Peyer's patch (tissue), 4 donors: ENCODE measurements at places on chromosomes 11 and 22.

DNA sequence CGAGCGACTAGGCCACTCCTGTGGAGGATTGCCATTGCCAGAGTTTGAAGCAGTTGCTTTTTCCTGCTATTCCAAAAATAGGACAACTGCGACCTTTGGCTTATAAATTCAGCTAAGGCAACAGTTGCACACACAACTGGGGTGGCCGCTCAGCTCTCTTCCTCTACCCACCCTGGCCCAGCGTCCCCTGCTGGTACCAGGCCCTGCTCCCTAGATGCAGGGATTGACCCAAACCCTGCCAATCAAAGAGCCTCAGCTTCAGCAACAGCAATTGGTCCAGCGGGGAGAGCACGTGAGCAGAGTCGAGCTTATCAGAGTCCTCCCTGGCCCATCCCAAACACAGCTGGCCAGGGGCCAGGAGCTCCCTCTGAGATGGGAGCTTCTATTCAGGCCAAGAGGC is 22.0 kb upstream of the CABP2 start:
- no peak for DNase-seq

GRCh38 chr11:94739331-94739730 is 28.8 kb upstream of the AMOTL1 start:
- DNase-seq = no peak

GRCh38 chr11:127709960-127710359 is 709.4 kb upstream of the KIRREL3 start:
- no peak for DNase-seq

- DNase-seq = no peak
These were observed 75.1 kb upstream of the SESN3 start for GRCh38 chr11:95306123-95306522.

DNA sequence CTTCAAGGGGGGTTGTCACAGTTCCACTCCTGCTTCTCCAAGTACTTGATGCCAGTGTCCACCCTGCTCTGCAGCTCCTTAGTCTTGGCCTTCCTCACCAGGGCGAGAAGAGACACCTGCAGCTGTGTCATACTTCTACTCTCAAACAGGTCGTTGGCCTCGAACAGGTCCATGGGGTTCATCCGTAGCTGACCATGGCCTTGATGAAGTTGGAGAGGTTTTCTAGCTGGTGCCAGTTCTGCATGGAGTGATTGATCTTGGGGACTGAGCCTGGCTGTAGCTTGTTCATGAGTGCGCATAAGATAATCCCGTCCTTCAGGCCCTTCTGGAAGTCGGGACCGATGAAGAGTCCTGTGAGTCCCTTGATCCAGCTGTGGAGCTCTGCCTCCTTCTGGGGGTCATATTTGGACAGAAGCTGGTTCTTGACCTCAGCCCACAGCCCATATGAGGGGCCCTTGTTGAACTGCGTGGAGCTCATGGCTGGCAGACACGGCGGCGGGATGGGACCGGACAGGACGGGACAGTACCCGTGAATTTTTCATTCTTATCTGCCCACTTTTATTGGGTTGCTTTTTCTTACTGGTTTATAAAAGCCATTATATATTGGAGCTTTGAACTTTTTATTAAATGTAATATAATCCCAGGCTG is 33.4 kb upstream of the HORMAD2 start:
- DNase-seq = no peak

DNA sequence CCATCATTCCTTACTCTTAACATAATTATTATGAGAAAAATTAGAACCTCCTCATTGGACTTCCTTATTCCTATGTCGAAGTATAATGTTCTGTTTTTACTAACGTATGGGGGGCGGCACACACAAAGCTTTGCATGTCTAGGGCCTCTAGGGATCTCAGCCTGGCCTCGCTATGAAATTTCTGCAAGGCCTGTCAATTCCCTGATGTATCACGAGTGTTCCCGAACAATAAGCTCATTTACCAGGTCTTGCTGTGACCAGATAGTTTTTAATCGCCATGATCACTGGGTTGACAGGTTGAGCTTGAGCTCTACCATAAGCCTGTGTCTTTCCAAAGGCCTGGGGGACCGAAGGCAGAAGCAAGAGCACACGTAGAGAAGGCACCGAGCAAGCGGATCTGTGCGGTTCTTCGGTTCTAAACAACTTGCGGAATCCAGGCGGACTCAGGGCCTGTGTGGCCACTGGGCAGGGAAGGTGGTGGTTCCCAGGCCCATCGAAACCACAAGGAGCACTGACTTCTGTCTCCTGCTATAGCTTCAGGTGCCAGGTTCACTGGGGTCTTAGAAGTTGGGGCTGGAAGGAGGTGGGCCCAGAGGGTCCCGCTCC is 10.4 kb upstream of the FXYD2 start:
- DNase-seq = peak; percentile 33

DNA sequence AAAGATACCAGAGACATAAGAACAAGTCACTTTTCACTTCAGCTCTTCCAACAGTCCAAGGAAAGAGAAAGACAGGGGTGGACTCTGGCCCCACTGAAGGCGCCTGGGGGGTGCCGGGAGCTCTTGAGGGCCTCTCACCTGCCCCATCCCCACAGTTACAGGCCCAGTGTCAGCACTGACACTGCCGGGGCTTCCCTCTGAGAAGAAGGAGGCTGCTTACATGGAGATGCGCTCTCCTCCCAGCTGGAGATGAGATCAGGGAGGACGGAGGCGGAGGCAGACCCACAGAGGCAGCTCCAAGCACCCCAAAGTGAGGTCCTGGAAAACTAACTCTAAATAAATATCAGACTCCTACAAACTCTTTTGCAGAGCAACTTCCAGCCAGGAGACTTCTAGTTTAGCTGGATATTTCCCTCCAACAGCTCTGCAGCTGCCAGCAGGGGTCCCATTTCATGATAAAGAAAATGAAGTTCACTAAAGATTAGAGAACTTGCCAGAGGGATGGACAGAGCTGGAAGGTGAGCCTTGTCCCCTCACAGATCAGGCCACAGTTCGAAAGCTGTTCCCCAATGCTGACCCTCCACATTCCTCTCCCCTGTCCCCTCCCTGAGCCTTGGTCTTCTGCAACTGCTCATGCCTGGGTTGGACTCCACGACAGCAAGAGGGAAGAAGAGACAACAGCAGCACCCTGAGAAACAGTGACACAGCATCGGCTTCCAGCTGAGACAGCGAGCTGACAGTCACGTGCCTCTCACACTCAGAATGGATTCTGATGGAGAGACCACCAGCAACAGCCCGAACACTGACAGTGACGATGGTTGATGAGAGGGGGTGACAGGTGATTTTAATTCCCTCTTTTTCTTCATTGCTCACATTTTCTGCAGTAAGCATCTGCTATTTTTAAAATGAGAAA is 5.8 kb downstream of the CARS1 start:
- DNase-seq = no peak

- DNase-seq = no peak
These were observed 24.1 kb downstream of the PTPRJ start for GRCh38 chr11:48004456-48004855.

DNA sequence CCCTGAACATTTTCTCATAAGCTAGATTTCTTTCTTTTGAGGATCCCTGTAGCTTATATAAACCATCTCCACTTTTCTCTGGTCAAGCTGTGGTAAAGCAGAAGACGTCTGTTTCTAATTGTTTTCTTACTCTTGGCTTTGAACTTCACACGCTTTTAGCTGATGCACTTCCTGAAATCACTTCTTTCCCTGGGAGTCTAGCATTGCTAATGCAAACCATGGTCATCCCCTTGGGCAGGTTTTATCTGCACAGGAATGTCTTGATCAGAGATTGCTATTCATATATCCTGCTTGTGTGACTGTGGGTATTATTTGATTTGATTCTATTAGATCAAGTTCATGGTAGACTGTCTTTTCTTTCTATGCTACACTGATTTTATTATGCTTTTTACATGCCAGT is 199.2 kb upstream of the POU2AF2 start:
- DNase-seq = no peak

GRCh38 chr22:24428751-24429410 is 1.5 kb downstream of the ADORA2A start:
- DNase-seq = no peak

- DNase-seq = no peak
These were observed 4.2 kb downstream of the UBE2L3 start for GRCh38 chr22:21571679-21572078.

DNA sequence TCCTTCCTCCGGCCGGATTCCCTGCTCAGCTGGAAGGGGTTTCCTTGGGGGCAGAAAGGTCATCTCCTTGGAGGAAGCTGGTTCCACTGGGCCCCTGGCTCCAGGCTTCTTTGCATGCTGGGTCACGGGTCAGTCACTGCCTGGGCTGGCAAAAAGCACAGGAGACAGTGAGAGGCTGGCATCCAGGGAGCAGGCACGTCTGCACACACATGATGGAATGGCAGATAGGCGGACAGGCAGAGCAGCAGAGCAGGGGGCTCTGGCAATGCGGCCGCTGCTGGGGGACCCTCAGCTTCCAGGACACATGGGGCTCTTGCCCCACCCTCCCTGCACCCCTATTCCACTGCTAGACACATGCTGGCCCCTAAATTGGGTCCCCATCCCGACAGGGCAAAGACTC is 40.4 kb downstream of the C11orf58 start:
- DNase-seq = no peak

- no peak for DNase-seq
These were observed 235.0 kb downstream of the MIAT start for GRCh38 chr22:26892166-26893041.

DNA sequence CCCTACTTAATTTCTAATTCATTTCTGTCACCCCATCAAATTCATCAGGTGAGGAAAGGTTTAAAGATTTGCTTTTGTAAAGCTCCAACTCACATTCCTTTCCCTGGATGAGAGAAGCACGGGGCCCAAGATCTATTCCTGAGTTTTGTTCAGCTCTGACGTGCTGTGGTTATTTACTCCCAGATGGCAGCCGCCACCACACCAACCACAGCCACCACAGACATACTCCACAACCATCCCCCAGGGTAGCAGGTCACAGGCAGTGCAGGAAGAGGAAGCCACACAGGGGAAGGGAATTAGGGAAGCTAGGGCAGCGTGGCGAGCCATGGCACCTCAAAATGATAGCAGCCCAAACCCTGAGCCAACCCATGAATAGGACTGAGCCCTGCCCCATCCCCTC is 63.5 kb upstream of the CSNK2A3 start:
- no peak for DNase-seq

DNA sequence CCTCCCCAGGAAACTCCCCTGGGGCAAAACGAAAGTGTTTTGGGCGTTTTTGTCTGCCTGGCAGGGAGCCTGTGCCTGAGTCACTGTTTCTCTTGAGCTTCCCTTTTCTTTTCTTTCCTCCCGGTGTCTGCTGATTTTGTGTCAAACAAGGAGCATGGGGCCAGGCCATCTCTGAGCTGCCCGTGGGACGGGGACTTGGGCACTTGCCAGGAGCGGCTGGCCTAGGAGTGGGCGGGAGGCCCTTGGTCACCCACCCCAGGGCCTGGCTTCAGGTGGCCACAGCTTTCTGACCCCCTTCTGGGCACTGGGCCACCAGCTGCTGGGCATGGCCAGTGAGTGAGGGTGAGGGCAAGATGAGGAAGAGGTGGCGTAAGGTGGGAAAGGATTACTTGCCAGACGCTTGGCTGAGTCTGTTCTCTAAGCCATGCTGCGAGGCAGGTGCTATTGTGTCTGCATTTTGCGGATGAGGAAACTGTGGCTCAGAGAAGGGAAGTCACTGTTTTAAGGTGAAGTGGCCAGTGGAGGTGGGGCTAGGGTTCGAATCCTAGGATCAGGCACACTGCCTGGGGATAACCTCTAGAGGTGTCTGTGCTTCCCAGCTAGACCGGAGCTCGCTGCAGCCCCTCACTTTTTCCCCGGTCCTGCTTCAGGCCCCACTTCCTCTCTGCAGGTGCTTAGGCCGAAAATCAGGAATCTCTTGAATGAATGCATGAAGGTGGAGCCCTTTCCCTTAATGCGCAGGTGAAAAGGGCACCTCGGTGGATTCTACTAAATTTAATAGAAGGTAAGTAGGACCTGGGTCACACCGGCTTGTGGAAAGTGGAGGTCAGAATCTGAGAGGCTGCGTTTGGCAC is 7.8 kb upstream of the NFAM1 start:
- DNase-seq = no peak

DNA sequence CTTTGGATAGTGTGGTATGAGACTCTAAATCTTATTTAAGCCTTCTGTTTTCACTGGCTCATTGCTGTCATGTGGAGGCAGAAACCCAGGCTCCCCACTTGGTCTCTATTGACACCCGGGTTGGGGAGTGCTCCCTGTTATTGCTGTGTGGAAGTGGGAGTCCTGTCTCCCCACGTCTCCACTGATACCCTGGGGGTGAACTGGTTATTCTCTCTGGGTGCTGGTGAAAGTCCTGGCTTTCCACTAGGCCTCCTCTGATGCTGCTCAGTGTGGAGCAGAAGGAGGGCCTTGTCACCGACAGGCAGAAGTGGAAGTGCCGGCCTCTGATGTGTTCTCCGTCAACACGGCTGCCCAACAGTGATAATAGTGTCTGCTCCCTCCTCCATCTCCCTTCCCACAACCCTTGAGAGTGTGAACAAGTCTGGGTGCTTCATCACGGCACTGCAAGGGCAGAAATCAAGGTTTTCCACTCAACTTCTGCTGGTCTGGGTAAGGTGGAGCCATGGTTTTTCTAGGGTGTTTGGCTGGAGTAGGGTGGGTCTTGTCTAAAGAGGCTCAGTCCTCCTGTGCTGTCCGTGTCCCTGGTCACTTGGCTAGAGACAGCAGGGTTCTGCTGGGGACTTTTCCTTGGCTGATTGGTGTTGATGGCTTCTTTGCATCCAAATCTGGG is 240.7 kb upstream of the B3GAT1 start:
- peak; percentile 13 for DNase-seq

GRCh38 chr11:67646535-67647336 is 3.8 kb downstream of the ACY3 start:
- DNase-seq = peak; percentile 82

GRCh38 chr22:34111210-34111824 is 191.0 kb upstream of the LARGE1 start:
- DNase-seq = peak; percentile 75

DNA sequence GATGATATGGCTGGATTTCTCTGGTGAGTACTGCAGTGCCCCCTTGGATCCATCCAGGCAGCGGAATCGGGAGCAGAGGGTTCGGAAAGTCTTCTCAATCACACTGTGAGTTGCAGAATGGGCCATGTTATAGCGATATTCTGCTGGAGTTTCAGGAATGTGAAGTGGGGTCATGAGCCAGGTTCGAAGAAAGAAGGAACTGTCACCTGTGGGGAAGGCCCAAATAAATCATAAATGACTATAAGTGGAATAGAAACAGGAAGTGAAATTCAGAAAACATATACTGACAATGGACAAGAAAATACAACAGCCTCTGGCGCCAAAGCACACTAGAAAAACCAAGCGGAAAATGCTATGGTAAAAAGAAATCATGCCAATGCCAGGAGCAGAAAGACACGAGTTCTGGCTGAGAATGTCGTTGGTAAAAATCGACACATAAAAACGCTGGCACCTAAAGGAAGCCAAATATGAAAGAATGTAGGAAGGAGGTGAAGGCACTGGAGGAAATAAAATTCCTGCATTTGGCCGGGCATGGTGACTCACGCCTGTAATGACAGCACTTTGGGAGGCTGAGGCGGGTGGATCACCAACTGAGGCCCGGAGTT is 10.0 kb upstream of the AMBRA1 start:
- DNase-seq = no peak

- peak; percentile 85 for DNase-seq
These were observed 52.8 kb upstream of the CCDC188 start for GRCh38 chr22:20203552-20204201.
